Tracheal epithelial cell (primary cell): ENCODE measurements at places on chromosomes 5 and 9. TPM values are rescaled to one million over a fixed set of nuclear protein-coding genes. Genes with fewer than 3 reads are reported as not detected.

The PARP8 gene
- total RNA-seq: 13.9 and 16.4 TPM in 2 replicates

The MED10 gene
- total RNA-seq: 9.6 and 12.4 TPM in 2 replicates

The COL23A1 gene
- total RNA-seq: 0.43 and 0.72 TPM in 2 replicates

The PALM2AKAP2 gene
- total RNA-seq: 1.5 and 8.2 TPM in 2 replicates

The CDX1 gene
- under 0.01 TPM in 1 of 2 replicates, not detected in the other for total RNA-seq

The MYOT gene
- total RNA-seq: not detected in 2 replicates

The GPX3 gene
- 84.6 and 147 TPM in 2 replicates for total RNA-seq

The IL13 gene
- total RNA-seq: not detected in 2 replicates

The SH3RF2 gene
- 10.9 and 18.6 TPM in 2 replicates for total RNA-seq

The TNC gene
- 91.4 and 254 TPM in 2 replicates for total RNA-seq

The CD14 gene
- 1.4 and 6.8 TPM in 2 replicates for total RNA-seq

The SPATA31D4 gene
- not detected in 2 replicates for total RNA-seq

The DBH gene
- not detected in 2 replicates for total RNA-seq

The CHSY3 gene
- total RNA-seq: under 0.01 and 1.4 TPM in 2 replicates

The SPINK4 gene
- not detected in 2 replicates for total RNA-seq

The LECT2 gene
- not detected in 2 replicates for total RNA-seq

The SEMA6A gene
- 1.7 and 7.2 TPM in 2 replicates for total RNA-seq
